Stimulated activated CD4-positive, alpha-beta T cell treated with anti-CD3 and anti-CD28 coated beads, TNF-alpha, amount 100 ng/mL, for 1 hour (primary cell): ENCODE measurements at places on chromosomes 3 and 15.
A peak's percentile ranks its signal among the peaks of the same experiment; 100 is the strongest.

- DNase-seq = no peak
Measured at GRCh38 chr3:125319765-125320164, 55.4 kb downstream of the ZNF148 start.

- DNase-seq = no peak
Measured at GRCh38 chr3:53739966-53740365, 106.3 kb downstream of the CHDH start.

- DNase-seq = no peak
Measured at GRCh38 chr3:134260987-134261386, 10.3 kb upstream of the RYK start.

GRCh38 chr3:12959410-12959809, 113.8 kb downstream of the IQSEC1 start:
- DNase-seq = no peak

GRCh38 chr15:41940441-41940857, 31.9 kb downstream of the EHD4 start:
- peak; percentile 18 for DNase-seq

- DNase-seq = no peak
Measured at GRCh38 chr3:106643684-106644161, 733.5 kb upstream of the CCDC54 start.

DNA sequence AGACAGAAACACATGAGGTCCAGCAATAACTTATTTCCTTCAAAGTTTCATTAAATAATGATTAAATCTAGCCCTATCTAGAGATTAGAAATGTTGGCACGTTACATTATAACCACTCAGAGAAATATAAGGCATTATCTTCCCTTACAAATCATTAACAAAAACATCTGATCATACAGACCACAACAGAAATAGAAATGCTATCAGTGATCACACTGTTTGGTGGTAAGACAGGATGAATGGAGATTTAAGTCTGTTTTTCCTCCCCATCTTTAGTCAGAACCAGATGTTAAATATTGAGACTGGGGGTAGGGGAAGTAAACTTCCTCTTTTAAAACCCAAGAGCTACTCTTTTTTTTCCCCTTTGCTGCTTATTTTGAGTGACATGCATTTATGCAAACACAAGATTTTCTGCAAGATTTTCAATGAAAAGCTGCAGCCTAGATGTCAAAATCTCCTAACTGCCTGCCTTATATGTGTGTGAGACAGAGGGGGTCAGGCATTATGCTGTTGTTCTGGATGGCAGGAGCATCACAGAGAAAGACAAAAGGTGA, 70.4 kb downstream of the CBLB start:
- DNase-seq = no peak

- no peak for DNase-seq
Measured at GRCh38 chr3:85481411-85482212, 522.8 kb downstream of the CADM2 start.

GRCh38 chr15:44780608-44781007, 44.3 kb downstream of the TRIM69 start:
- DNase-seq = no peak

GRCh38 chr3:186137051-186137685, 28.3 kb upstream of the ETV5 start:
- no peak for DNase-seq

- DNase-seq = no peak
Measured at GRCh38 chr3:61606196-61606595, 44.8 kb downstream of the PTPRG start.

DNA sequence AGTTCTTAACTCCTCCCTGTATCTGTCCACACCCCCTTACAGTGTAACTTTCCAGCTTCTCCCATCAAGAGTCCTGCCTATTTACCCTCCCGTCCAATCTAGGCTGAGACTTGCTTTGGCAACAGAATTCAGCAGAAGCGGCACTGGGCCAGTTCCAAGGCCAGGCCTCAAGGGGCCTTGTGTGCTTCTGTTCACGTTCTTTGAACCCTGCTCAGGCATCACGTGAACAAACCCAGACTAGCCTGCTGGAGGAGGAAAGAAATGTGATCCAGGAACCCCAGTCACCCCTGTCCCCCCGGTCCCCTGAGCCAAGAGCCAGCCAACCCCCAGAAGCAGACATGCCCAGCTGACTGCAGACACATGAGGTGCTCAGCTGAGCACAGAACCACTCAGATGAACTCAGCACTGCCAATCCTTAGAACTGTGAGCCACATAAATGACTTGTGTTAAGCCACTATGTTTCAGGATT, 76.1 kb upstream of the DCLK3 start:
- no peak for DNase-seq

- no peak for DNase-seq
Measured at GRCh38 chr3:153624310-153625030, 462.4 kb downstream of the RAP2B start.

- DNase-seq = no peak
Measured at GRCh38 chr15:54017959-54018358, 39.7 kb downstream of the UNC13C start.

- DNase-seq = no peak
Measured at GRCh38 chr3:182364723-182365650, 428.3 kb upstream of the ATP11B start.

GRCh38 chr3:128464188-128464587, 2.5 kb downstream of the DNAJB8 start:
- DNase-seq = no peak

DNA sequence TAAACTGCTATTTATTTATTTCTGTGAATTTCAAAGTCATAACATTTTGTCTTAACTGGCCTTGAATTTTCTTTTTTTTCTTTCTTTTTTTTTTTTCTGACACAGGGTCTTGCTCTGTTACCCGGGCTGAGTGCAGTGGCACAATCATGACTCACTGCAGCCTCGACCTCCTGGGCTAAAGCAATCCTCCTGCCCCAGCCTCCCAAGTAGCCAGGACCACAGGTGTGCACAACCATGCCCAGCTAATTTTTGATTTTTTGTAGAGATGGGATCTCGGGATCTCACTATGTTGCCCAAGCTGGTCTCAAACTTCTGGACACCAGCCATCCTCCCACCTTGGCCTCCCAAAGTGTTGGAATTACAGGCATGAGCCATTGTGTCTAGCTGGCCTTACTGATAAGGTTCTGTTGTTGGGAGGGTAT, 77.4 kb upstream of the TNFSF10 start:
- no peak for DNase-seq
